ENCODE measurements at places on chromosomes 7 and 10. TPM values are rescaled to one million over a fixed set of nuclear protein-coding genes. Genes with fewer than 3 reads are reported as not detected.
A peak's percentile ranks its signal among the peaks of the same experiment; 100 is the strongest.

DNA sequence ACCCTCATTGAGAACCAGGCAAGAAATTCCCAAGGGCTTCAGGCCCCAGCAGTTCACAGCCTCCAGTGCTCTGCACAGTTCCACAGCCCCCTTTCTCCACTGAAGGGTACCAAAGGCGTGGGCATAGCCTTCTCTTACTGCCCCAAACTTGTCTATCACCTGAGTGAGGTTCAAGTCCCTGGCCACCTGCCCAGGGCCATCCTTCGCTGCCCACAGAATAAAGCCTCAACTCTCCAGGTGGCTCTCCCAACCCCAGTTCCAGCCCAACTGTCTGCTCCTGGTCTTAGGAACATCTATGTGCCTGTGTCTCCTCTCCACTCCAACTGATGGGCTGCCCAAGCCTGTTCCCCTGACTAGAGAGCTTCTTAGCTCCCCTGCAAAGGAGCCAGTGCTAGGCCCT, 79.1 kb downstream of the FAM53B start:
- no peak for DNase-seq

DNA sequence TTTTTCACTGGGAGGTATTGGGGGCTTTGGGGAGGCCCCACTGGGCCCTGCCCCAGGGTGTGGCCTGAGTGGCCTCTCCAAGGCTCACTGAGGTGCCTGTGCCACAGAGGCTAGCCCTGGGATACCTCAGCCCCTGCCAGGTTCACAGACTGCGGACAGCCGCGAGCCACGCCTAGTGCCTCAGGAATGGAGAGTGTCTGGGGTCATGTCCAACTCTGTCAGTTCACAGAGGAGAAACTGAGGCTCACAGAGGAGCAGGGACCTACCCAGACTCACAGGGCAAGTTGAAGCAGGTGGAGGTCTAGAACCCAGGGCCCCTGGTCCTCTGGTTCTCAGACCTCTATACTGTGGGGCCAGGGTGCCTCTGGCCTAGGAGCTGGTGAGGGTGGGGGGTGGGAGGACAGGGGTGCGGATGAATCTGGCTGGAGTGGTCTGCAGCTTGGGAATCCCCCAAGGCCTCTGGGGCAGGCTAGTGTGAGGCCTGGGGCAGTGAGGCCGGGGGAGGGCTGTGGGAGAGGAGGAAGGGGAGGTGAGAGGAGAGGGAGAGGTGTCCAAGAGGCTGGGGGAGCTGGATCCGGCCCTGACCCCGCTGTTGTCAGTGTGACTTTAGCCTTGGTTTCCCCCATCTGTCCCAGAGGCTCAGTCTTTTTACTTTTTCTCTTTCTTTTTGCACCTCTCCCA, 20.0 kb downstream of the NEURL1 start:
- peak; percentile 23 for DNase-seq

- no peak for DNase-seq
These were observed 74.1 kb downstream of the DNAH11 start for GRCh38 chr7:21616796-21617436.

- no peak for DNase-seq
These were observed 8.2 kb upstream of the PODXL start for GRCh38 chr7:131564640-131565039.

GRCh38 chr10:88097092-88097516, 233.7 kb downstream of the PTEN start:
- no peak for DNase-seq

DNA sequence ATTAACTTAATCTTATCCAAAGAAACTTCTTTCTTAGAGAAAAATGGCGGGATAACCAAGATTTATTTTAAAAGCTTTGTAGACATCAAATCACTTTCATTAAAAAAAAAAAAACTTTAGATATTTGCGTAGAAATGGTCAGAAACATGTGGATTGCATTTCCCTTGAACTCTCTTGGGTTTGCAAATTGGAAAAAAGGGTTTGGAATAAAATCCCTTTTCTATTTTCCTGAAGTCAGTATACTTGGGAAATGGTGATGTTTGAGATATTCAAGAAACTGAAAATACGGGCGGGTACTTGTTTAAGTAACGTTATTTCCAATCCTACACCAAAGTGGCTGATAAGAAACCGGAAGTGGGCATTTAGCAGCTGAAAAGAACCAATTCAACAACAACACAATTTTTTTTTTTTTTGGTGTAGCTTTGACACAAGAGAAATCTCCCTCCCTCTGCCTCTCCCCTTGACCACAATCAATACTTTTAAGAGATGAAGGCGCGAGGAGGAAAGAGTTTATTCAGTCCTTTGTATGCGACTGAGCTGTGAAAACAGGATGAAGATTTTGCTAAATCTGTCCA, 13.7 kb upstream of the GFRA1 start:
- no peak for DNase-seq

DNA sequence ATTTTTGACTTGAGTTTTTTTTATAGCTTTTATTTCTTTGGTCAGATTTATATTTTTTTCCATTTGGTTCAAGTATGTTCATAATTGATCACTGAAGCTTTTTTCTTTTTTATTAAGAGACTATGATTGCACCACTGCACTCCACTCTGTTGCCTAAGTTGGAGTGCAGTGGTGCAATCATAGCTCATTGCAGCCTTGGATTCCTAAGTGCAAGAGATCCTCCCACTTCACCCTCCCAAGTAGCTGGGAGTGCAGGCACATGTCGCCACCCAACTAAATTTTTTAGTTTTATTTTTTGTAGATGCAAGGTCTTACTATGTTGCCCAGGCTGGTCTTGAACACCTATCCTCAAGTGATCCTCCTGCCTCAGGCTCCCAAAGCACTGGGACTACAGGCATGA, 97.7 kb upstream of the KIF5B start:
- no peak for DNase-seq

DNA sequence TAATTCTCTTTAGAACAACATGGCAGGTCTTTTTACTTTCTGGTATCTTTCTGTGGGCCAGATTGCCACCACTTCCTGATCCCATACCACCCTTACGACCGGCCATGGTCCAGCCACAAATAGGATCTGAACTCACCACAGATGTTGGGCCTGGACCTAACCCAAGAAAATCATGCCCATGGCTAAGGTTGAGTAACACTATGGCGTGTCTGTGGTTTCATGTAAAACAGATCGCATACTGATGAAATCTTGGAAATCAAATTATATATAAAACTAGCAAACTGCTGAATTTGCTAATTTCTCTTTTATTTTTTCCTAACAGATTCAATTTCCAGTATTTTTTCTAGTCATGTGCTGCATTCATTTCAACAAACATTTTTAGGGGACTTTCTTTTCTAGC, 77.2 kb downstream of the CH25H start:
- DNase-seq: no peak

DNA sequence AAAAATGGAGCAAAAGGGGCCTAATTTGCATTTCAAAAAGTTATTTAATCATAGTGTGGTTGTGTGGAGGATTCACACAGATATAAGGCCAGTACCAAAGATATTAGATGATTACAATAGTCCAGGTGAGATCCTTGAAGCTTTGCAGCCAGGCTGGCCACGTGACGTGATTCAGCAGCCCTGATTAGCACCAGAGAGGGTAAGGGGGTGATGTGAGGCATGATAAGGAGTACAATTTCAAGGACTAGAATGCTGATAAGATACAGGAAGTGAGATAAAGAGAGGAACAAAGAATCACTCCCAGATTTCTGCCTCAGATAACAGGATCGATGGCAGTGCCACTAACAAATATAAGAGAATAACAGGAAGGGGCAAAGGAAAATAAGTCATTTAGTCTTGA, 108.4 kb upstream of the PALS2 start:
- no peak for DNase-seq

DNA sequence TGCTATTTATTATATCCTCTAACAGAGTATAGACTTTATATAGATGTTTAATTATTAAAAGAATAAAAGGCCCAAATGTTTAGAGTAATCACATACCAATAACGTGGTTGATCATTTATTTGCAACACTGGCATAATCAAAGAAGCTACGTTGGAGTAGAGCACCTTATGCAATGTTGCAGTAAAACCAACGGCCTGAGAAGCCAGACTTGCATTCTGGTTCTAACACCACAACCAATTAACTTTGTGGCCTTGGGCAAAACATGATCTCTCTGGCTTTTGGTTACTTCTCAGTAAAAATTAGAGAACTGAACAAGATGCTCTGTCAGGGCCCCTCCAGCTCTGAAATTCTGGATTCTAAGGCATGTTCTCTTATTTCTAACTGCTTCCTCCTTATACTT, 476.2 kb downstream of the GRM8 start:
- DNase-seq: no peak

Gene ADIRF
- total RNA-seq: 18.3 TPM

Gene TAS2R3
- total RNA-seq: 3.2 TPM

Gene GRID1
- total RNA-seq: not detected
